ENCODE measurements at places on chromosomes 5 and 9.

GRCh38 chr5:146165903-146166302 lies 16.5 kb downstream of the LARS1 start:
- DNase-seq = no peak

DNA sequence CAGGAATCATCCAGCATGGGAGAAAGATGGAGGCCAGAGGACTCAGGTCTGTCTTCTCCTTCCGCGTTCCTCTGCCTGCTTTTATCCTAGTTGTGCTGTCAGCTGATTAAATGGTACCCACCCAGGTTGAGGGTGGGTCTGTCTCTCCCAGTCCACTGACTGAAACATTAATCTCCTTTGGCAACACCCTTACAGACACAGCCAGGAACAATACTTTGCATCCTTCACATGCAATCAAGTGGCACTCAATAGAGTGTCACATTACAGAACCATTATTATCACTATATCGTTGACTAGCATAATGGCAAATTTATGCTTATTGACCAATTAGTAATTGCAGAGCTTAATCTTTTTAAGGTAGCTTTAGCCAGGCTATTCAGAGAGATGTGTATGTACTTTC lies 64.8 kb downstream of the UNC13B start:
- no peak for DNase-seq

GRCh38 chr5:153096381-153096780 lies 394.1 kb upstream of the GRIA1 start:
- DNase-seq = no peak

GRCh38 chr9:98236901-98237487 lies 18.5 kb downstream of the TBC1D2 start:
- DNase-seq = no peak

GRCh38 chr5:75547812-75548211 lies 36.1 kb downstream of the POLK start:
- DNase-seq = no peak

All from WERI-Rb-1 (cell line).